ENCODE measurements at places on chromosomes 5 and 9.

GRCh38 chr5:170748951-170749471 lies 34.5 kb upstream of the GABRP start:
- no peak for DNase-seq

- DNase-seq: no peak
Observed at GRCh38 chr5:142806841-142807267, 36.7 kb downstream of the ARHGAP26 start.

DNA sequence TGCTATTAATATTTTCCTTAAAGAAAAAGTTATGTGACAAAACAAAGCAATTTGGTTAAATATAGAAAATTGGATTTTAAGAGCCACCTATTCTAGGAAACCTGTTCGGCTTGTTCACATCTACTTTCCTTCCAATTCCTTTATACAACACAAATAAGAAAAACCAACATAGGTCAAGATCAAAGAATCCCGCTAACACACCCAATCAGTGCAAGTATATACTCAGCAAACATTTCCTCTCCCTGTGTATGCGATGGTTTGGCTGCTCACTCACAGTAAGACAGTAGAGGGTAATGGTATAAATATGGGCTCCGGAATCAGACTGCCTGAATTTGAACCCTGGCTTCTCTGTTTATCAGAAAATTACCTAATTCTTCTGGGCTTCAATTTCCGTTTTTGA lies 757.5 kb upstream of the ZNF608 start:
- no peak for DNase-seq

GRCh38 chr9:135338546-135338945 lies 141.0 kb upstream of the PPP1R26 start:
- DNase-seq: peak; percentile 59

GRCh38 chr5:55816342-55816741 lies 34.8 kb upstream of the IL31RA start:
- DNase-seq: no peak

- DNase-seq: no peak
Observed at GRCh38 chr5:31054453-31054852, 139.0 kb upstream of the CDH6 start.

- DNase-seq: no peak
Observed at GRCh38 chr9:19656704-19657103, 132.1 kb downstream of the SLC24A2 start.

- DNase-seq: no peak
Observed at GRCh38 chr9:106023455-106023854, 329.1 kb downstream of the TMEM38B start.

DNA sequence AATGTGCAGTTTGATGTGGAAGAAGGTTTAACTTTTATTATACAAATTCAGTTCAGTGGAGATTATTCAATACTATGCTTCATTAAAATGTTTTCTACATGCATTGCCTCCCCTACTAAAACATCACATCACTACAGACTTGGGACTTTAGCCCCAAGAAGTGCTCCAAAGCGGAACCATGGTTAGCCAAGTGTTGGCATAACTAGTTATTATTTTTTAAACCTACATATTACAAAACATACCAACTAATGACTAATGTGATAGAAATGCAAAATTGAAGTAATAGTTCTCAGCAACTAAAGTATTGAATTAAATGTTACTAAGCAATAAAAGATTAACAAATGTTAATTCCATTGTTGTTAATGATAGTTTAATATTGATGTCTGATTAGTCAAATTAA lies 74.5 kb downstream of the XRCC4 start:
- no peak for DNase-seq

DNA sequence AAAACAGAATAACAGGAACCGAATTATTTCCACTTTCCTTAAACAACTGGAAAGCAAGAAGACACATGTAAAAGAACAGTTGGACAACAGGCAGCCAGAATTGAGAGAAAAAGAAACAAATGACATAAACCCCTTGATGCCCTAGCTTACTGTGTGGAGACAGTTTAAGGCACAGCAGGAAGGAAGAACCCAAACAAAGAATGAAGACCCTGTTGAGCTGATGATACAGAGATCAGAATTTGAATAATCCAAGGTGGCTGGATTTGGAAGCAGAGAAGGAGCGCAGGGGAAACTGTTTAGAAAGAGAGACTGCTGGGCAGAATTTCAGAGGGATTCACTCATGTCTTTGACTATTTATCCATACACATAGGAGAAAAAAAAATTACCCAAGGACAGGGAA lies 316.3 kb upstream of the POU5F2 start:
- DNase-seq: no peak

DNA sequence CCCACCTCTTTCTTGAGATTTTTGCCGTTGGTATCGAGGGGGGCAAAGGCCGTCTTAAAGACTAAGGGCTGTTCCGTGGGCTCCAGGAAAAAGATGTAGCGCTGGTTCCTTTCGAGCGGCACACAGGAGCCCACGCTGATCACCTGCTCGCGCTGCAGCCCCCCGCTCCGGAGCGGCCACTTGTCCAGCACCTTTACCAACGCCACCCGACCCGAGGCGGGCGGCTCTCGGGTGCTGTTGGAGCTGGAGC lies 781 bp downstream of the NRG2 start:
- no peak for DNase-seq

DNA sequence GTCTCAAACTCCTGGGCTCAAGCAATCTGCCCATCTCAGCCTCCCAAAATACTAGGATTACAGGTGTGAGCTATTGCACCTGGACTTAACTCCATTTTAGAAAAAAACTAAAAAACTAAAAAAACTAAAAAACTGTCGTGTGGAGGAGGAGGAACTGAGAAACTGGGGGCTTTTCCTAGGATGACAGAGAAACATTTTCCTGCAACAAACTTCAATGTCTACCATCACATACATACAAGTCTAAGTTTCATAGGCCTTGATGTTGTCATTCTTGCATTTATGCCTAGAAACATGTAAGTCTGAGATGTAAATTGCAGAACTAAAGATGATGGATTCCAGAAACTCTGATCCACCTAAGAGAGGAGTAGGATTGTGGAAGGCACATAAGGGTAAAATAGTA lies 556.8 kb downstream of the RAB3C start:
- DNase-seq: no peak

DNA sequence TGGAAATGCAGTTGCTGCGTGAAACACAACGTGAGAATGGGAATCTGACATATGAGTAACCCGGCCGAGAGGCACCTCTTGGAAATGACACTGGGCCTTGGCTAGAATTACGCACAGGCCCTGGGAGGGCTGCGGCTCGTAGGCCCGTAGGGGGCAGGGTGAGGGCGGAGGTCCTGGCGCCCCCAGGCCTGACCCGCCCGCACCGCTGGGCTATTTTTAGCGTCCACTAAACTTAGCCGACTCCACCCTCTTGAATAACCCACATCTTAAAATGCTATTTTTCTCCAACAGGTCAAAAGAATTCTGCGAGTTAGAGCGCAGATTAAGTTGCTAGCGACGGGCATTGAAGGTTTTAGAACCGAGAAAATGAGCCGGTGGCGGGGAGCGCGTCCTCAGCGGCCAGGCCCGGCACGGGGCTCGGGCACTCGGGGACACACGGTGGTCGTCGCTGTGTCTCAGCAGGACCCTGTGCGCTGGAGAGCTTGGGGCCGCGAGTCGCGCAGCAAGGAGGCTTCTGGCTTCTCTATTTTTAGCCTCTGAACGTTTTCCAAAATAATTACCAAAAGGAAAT lies 168.5 kb downstream of the AUH start:
- peak; percentile 88 for DNase-seq

- peak; percentile 56 for DNase-seq
Observed at GRCh38 chr5:27963050-27963783, 924.8 kb upstream of the CDH9 start.

DNA sequence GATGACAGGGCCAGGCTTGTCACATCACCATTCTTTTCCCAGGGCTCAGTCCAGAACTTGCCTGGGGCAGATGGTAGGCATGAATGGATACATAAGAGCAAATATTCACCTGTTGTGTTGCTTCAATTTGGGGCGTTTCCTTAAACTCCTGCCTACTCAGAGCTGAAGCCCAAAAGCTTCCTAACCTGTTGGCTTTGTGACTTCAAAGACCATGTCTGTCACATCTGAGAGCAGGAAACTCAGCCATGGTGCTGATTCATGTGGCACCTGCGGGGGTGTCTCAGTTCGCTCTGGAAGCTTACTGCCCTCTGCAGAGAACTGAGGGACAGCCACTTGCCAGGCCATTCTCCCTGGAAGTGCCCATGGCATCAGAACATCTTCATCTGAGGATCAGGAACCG lies 246.6 kb downstream of the HSPA4 start:
- no peak for DNase-seq

DNA sequence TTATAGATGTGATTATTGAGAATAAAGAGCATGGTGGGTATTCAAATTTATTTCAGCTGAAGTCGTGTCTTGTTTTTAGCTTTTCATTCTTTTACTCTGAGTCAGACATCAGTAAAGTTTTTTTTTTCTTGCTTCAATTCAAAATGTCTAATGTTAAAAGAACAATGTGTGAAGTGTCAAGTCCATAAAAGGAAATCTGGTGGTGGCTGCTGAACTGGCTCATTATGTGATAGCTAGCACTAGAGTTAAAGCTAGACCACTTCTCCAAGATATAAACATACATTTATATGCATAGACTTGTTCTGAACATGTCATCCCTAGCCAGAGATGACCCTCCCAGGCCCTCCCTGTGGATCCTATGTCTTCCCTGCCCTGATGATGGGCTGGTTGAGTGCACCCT lies 338.3 kb downstream of the RAB3C start:
- DNase-seq: no peak

GRCh38 chr9:98810102-98810842 lies 2.8 kb downstream of the GALNT12 start:
- no peak for DNase-seq

GRCh38 chr9:21095561-21095960 lies 17.8 kb upstream of the IFNB1 start:
- DNase-seq: no peak

- DNase-seq: no peak
Observed at GRCh38 chr5:159901308-159901707, 15.0 kb upstream of the ADRA1B start.

DNA sequence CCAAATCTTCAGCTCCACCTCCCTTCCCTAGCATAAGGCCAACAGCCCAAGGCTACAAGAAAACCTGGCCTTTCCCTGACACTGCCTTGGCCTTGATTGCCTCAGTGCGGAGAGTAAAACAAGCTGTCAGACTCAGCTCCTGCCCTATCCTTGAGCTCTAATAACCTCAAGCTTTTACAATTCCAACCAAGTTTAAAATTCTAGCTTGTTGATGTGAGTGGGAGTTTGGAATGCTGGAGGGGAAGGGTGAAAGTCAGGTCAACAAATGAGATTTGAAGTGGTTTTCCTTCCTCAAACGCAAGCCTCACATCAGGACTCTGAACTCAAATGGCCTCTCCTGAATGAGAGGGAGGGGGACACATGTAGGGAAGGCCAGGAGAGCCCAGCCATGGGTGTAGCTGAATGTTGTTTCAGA lies 197.0 kb upstream of the VLDLR start:
- no peak for DNase-seq

DNA sequence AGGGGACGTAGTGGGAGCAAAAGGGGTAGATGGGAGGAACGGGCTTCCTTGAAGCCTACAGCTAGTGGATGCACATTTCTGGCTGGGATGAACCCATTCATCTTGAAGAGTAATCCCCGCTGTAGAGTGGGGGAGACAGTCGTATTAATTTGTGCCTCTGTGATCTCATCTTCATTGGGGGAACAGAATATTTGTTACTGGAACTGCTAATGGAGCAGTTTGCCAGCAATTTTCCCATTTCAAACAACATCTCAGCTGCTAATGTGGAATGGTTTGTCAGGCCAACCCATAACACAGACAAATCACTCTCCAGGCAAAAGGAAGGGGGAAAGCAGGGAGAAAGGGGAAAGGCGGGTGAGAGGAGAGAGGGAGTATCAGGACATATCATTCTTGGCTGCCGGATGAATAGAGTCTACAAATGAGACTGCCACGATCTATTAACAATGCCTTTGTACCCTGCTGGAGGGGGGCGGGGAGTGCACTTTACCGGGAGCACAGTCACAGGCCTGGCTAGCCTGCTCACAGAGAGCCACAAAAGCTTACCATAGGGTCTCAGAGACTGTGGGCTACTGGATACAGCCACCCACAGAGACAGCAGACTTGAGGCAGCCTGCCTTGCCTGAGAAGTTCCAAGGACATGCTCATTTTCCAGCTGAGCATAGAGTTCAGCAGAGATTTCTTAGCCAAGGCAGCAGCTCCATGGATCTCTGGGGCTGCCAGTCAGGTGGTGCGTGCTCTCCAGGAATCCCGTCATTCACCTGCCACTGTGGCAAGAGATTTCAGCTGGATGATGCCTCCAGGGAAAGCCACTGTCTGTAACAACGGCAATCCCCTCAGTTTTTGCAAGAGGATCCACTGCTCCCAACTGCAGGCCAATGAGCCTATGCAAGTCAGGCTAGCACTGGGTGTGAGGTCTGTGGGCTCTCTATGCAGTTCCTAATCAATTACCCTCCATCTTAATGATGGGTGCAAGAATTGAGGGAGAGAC lies 217.7 kb upstream of the PANK3 start:
- DNase-seq: no peak

DNA sequence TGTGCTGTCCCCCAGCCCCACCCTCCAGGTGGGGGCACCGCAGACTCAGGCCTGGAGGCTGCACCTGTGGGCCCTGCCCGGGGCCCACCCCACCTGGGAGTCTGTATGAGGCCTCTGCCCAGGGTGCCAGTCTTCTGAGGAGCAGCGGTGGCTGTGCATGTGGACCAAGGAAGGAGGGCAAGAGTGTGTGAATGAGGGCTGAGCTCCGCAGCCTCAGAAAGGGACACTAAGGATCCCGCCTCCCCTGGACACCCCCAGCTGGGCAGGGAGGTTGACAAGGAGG lies 19.1 kb downstream of the FGD3 start:
- peak; percentile 77 for DNase-seq

DNA sequence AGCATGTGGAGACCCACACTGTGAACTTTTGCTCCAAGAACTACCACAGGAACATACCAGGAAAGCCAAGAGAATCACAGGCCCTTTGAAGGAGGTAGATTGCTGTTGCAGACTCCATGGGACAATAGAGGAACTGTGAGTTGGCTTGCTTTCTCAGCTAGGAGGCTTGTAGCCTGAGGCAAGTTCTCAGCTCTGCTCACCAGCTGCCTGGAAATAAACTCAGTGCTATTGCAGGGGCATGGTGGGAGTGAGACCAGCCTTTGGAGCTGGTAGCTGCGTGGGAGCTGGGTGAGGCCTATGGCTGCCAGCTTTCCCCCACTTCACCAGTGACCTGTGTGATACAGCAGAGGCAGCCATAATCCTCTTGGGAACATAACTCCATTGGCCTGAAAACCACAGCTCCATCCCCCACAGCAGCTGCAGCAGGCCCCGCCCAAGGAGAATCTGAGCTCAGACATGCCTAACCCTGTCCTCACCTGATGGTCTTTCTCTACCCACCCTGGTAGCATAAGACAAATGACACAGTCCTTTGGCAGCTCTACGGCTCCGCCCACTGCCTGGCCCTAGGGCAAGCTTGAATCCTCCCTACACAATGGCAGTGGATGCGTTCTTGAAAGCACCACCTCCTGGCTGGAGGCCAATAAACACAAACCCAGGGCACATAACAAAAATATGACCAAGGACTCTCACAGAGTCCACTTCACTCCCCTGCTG lies 389.5 kb downstream of the KIF4B start:
- DNase-seq: no peak
